ENCODE measurements at places on chromosomes 12 and 14.

DNA sequence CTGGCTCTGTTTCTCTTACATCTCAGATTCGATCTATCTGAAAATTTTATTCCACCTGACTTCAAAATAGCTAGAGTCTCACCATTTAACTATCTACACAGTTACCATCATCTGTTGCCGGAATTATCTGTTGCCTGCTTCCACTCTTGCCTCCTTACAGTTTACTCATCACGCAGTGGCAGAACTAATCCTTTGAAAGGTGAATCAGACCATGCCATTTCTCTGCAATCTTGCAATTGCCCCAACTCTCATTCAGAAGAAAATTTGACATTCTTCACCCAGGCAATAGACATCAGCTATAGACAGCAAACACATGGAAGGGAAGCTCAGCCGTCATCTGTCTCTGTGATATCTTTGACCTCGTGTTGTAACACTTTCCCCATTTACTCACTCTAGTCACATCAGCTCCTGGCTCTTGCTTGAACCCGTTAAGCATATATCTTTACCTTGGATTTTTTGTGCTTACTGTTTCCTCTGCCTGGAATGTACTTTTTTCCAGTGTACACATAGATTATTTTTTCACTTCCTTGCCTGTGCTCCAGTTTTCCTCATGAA, 85.5 kb downstream of the PDE3A start:
- no peak for DNase-seq

DNA sequence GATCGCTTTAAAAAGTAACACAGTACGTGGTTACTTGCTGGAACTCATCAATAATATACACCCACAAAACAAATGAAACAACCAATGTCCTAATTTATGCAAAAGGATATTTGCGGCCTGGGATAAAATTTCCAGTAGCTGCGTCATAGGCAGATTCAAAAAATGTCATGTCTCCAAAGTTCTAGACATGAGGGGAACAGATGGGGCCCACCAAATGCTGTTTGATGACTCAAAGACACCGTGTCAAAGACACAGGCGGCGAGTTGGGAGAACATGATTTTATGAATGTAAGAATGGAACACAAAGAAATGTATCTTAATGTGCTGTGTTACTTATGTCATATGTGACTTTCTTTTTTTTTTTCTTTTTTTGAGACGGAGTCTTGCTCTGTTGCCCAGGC, 34.3 kb upstream of the NCOR2 start:
- no peak for DNase-seq

GRCh38 chr12:79046021-79046420, 181.4 kb downstream of the SYT1 start:
- no peak for DNase-seq

DNA sequence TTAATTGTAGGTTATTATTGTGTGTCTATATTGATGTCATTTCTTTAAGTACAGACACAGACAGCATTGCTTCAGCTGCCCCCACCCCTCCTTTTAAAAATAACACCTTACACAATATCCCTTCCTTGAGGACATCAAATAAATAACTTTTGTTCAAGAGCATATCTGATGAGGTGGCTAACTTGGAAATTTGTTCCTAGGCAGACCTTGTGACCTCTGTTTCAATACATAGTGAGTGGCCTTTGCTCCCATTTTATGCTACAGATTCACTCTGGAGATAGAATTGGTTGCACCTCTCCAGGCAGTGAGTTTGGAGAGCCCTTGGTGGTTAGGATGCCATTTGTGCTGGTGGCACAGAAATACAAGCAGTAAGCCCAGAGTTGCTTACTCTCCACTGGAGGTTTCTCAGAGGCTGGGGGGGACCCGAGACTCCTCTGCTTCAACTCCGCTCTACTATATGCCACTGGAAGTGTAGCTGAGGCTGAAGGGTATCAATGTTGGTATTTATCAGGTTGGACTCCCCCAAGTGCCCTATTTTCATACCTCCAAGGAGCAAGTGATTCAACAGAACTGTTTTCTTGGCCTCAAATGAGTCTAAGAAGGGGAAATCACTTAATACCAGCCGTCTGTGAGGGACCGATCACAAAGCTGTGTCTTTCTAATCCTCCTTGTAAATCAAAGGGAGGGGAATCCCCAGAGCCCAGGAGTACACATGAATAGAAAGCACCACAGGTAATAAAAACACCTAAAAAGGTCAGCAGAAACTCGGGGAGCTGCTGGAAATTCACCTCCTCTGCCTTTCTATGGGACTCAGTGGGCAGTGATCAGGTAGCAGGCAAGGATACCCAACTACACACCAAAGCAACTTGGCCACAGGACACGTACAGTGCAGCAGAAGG, 463.1 kb downstream of the RAD51B start:
- no peak for DNase-seq

GRCh38 chr12:1949771-1950470, 31.5 kb upstream of the CACNA2D4 start:
- DNase-seq: no peak

GRCh38 chr12:1827826-1828805, 7.8 kb downstream of the LRTM2 start:
- no peak for DNase-seq

- DNase-seq: no peak
Observed at GRCh38 chr12:56165369-56165768, 7.2 kb downstream of the MYL6 start.

- peak; percentile 95 for DNase-seq
Observed at GRCh38 chr12:6937481-6938352, 5.9 kb upstream of the RNU7-1 start.
